Mesenchymal stem cell (in vitro differentiated cells and primary cell): ENCODE measurements at places on chromosomes 5 and 9.

GRCh38 chr9:98927724-98928123, 16.0 kb upstream of the COL15A1 start:
- no peak overlapping the region for H3K4me3 ChIP-seq
- peaks cover 4% of the 10 kb centered on the region for H3K27me3 ChIP-seq
- no peak overlapping the region for H3K27ac ChIP-seq
- DNase-seq = no peak

GRCh38 chr9:116340270-116340669, 186.7 kb downstream of the PAPPA start:
- no peak overlapping the region for H3K27ac ChIP-seq
- H3K4me3 ChIP-seq = no peak overlapping the region
- peaks cover 87% of the 10 kb centered on the region for H3K36me3 ChIP-seq
- no peak for DNase-seq
- H3K27me3 ChIP-seq = no peaks in the 10 kb centered on the region
- peaks cover 4% of the 10 kb centered on the region for H3K4me1 ChIP-seq

GRCh38 chr5:129003232-129003631, 37.9 kb downstream of the SLC27A6 start:
- no peak for DNase-seq
- H3K27ac ChIP-seq = no peak overlapping the region
- H3K27me3 ChIP-seq = no peaks in the 10 kb centered on the region
- no peaks in the 10 kb centered on the region for H3K4me1 ChIP-seq

- no peak overlapping the region for H3K4me3 ChIP-seq
- no peaks in the 10 kb centered on the region for H3K27me3 ChIP-seq
- peak; percentile 86 for DNase-seq
- H3K27ac ChIP-seq = no peak overlapping the region
Measured at GRCh38 chr9:121213136-121213806, 11.6 kb upstream of the RAB14 start.

DNA sequence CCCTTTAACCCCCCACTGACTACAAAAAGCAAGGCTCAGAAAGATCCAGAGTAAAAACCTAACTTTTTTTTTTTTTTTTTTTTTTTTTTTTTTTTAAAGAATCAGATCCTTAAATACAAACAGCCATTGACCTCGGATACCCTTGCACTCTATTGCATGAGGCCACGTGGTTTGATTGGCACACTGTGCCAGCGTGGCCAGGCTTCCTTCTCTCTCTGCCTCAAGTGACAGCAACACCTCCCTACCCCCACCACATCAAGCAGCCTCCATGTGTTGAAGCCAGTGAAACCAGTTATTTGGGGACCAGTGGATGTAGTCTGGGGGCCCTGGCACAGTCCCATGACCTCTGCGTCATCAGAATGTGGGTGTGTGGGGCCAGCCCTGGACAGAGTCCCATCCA, 71.4 kb downstream of the OTULIN start:
- peaks cover 2% of the 10 kb centered on the region for H3K4me1 ChIP-seq
- H3K36me3 ChIP-seq = peaks cover 71% of the 10 kb centered on the region
- H3K4me3 ChIP-seq = no peak overlapping the region
- H3K27me3 ChIP-seq = no peaks in the 10 kb centered on the region
- no peak for DNase-seq
- H3K27ac ChIP-seq = no peak overlapping the region

DNA sequence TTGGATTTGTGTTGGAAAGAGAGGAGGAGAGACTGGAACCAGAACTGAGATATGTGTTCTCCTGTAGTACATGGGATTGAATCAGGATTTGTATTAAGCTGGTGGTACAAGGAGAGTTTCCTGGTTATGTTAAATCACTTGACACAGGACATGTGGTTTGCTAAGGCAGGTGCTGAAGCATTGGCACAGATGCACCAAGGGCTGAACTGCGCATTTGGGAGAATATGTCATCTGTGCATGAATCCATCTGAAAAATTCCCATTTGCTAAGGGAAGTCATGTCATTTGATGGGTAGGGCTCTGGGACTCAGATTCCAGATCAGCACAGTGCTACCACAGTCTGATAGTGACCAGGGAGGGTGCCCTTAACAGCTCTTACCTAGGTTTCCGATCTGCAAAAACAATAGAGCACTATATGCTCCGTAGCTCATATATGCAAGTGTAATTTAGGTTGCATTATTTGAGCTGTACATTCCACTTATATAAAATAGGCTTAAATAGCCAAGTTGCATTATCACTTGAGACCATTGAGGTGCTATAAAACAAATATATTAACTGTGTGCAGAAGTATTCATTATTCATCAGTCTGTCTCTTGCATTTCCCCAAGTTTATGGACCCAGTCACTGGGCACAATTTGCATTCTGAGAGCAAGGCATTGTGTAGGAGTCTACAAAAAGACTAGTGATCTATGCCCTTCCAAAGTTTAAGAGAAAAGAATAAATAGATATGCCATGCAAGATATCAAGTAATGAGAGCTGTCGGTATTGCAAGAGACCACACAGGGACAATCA, 55.2 kb downstream of the ADAMTS16 start:
- no peak overlapping the region for H3K27ac ChIP-seq
- DNase-seq = no peak
- H3K36me3 ChIP-seq = no peaks in the 10 kb centered on the region

GRCh38 chr5:155923784-155924183, 403.2 kb upstream of the SGCD start:
- no peaks in the 10 kb centered on the region for H3K27me3 ChIP-seq
- DNase-seq = no peak
- H3K4me1 ChIP-seq = peaks cover 2% of the 10 kb centered on the region
- no peaks in the 10 kb centered on the region for H3K36me3 ChIP-seq

DNA sequence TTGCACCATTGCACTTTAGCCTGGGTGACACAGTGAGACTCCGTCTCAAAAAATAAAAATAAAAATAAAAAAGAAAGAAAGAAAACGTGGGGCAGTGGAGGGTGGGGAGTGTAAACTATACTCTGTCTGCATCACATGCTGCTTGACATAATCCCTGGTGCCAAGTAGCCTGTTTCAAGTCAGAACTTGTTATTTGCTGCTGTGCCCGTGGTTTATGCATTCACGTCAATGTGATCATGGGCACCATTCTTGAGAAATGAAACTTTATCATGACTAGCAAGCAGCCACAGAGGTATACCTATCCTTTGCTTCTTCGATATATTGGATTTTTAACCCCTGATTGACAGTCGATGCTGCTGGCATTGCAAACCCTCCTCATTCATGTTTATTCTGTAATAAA, 4.1 kb upstream of the SMU1 start:
- H3K36me3 ChIP-seq = no peaks in the 10 kb centered on the region
- no peak for DNase-seq
- no peaks in the 10 kb centered on the region for H3K27me3 ChIP-seq

DNA sequence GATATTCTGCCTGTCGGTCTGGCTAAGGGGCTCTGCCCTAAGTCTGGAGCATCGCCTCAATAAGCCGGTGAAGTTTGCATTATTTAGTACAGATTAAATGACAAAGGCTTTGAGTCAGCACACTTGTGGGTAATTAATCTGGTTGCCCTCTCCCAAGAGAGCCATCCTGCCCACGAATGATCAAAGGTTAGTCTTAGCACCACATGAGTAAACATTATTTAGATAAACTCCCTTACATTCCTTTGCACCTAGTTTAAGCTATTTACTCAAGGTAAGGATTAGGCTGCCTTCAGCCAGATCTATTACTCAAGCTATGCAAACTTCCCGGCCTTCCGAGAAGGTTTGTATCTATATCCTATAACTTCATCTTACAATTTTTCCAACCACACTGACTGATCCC, 572.1 kb downstream of the CHSY3 start:
- no peaks in the 10 kb centered on the region for H3K27me3 ChIP-seq
- H3K4me3 ChIP-seq = no peak overlapping the region
- no peak overlapping the region for H3K27ac ChIP-seq
- no peak for DNase-seq

DNA sequence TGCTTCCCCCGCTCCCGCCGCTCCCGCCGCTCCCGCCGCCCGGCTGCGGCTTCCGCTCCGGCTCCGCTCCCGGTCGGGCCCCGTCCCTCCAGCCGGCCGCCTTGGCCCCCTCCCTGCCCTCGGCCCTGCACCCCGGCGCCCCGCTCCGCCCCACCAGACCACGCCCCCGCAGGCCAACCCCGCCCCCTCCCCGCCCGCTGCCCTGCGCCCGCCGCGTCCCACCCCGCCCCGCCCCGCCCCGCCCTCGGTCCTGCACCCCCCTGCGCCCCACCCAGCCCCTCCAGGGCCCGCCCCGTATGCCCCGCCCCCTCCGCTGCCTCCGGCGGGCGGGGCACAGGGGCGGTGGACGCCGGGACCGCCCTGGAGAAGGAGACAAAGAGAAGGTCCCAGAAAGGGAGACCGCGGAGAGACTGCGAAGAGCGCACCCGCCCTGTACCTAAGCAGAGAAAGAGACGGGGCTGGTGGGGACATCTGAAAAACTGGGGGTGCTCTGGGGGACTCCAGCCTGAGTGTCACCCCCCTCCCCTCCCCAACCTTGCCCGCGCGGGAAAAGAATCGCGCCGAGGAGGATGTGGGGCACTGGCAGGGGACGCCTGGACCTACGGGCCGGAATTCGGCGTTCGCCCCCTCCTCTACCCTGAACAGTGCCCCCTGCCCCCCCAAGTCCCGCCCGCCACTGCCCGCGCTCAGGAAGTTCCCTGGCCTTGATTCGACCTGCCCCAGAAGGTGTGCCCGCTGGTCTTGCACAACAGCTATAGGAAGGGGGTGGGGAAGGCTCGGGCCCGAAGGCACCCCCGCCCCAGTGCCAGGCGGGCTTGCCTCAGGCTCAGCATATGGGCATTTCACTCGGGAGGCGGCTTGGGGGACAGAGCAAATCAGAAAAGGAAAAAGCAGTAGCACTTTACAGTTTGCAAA, 42.8 kb upstream of the STXBP1 start:
- no peaks in the 10 kb centered on the region for H3K27me3 ChIP-seq
- H3K27ac ChIP-seq = peak overlapping the region; percentile 96
- H3K36me3 ChIP-seq = peaks cover 19% of the 10 kb centered on the region

- H3K4me3 ChIP-seq = no peak overlapping the region
- H3K36me3 ChIP-seq = no peaks in the 10 kb centered on the region
- no peaks in the 10 kb centered on the region for H3K4me1 ChIP-seq
- H3K27ac ChIP-seq = no peak overlapping the region
Measured at GRCh38 chr5:127785098-127785927, 82.1 kb downstream of the CCDC192 start.

GRCh38 chr9:90926936-90927335, 125.3 kb downstream of the SYK start:
- DNase-seq = no peak
- H3K27me3 ChIP-seq = no peaks in the 10 kb centered on the region
- peaks cover 18% of the 10 kb centered on the region for H3K4me1 ChIP-seq
- H3K27ac ChIP-seq = peak overlapping the region; percentile 98
- H3K4me3 ChIP-seq = no peak overlapping the region

- H3K4me1 ChIP-seq = no peaks in the 10 kb centered on the region
- peaks cover 6% of the 10 kb centered on the region for H3K36me3 ChIP-seq
- no peak overlapping the region for H3K4me3 ChIP-seq
- no peak overlapping the region for H3K27ac ChIP-seq
Measured at GRCh38 chr9:95947118-95947517, 71.6 kb downstream of the ERCC6L2 start.

DNA sequence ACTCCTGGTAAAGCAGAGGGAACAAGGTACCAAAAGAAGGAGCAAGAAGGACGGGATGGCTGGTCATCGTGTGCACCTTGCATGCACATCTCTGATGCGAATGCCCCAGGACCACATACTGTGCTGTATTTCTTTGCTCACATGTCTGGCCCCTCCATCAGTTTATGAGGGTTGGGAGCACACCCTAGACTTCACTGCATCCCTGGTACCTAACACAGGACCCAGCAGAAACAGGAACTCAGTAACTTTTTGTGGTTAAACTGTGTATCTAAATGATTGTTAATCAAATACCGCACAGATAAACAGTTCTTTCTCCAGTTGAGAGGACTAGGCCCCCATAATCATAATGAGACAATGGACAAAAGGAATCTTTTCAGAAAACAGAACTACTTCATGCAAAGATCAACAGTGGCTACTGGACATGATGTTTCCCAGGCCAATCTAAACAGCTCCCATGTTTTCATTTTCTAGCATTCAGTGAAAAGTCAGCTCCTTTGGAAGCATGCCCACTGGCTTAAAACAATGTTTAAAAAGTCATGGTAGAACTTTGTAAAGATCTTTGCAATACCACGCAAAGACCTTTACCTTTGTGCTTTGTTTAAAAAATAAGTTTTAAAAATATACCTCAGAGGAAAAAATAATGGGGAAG, 55.5 kb upstream of the IFNK start:
- H3K4me3 ChIP-seq = no peak overlapping the region
- peaks cover 4% of the 10 kb centered on the region for H3K27me3 ChIP-seq
- no peaks in the 10 kb centered on the region for H3K36me3 ChIP-seq

- DNase-seq = no peak
- no peaks in the 10 kb centered on the region for H3K27me3 ChIP-seq
- peaks cover 46% of the 10 kb centered on the region for H3K36me3 ChIP-seq
- H3K4me1 ChIP-seq = peaks cover 15% of the 10 kb centered on the region
- H3K4me3 ChIP-seq = no peak overlapping the region
Measured at GRCh38 chr9:35745569-35745968, 3.5 kb downstream of the GBA2 start.

DNA sequence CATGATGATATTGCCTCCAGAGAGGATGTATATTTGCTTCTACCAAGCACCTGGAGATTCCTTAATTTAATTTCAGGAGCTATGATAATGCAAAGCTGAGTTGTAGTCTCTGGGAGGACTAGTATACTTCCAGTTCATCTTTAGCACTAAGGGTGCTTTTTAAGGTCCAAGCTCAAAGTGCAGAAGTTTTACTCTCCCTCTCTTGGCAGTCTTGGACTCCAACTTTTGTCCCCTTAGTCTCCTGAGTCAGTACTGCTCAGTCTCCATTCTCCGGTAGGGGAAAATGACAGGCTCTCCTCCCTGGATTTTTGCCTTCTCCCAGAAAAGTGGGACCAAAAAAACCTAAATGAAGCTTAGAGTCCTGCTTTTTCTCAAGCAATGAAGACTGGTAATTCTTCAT, 8.3 kb downstream of the SMIM3 start:
- no peak for DNase-seq
- no peak overlapping the region for H3K27ac ChIP-seq
- H3K36me3 ChIP-seq = peaks cover 35% of the 10 kb centered on the region

GRCh38 chr9:20376731-20377375, 245.4 kb downstream of the MLLT3 start:
- no peak overlapping the region for H3K27ac ChIP-seq
- H3K27me3 ChIP-seq = no peaks in the 10 kb centered on the region
- DNase-seq = peak; percentile 45
- H3K36me3 ChIP-seq = no peaks in the 10 kb centered on the region
- H3K4me3 ChIP-seq = no peak overlapping the region
- H3K4me1 ChIP-seq = no peaks in the 10 kb centered on the region

GRCh38 chr5:16792598-16793275, 143.4 kb downstream of the MYO10 start:
- no peaks in the 10 kb centered on the region for H3K27me3 ChIP-seq
- no peaks in the 10 kb centered on the region for H3K4me1 ChIP-seq
- H3K4me3 ChIP-seq = no peak overlapping the region
- H3K36me3 ChIP-seq = peaks cover 13% of the 10 kb centered on the region

DNA sequence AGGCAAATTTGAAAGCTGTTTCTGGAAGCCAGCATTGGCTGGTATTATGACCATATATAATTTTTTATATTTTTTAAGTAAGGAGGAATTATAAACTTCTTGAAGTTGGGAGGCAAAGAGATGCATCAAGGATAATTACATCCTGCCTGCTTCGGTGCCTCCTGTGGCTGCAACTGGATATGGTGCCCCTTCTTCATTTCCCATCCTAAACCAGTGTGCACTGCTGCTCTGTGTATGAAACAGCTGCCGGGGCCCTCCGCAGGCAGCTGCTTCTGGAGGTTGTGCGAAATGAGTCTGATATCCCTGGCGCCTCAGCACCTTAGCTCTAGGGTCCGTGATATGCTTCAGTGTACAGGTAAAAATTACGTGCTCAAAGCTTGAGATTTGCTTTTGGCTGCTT, 304.2 kb downstream of the ENC1 start:
- H3K27me3 ChIP-seq = no peaks in the 10 kb centered on the region
- H3K4me1 ChIP-seq = no peaks in the 10 kb centered on the region
- no peak overlapping the region for H3K27ac ChIP-seq
- no peaks in the 10 kb centered on the region for H3K36me3 ChIP-seq
- H3K4me3 ChIP-seq = no peak overlapping the region
